ENCODE measurements at places on chromosomes 2 and 18.
A peak's percentile ranks its signal among the peaks of the same experiment; 100 is the strongest.

DNA sequence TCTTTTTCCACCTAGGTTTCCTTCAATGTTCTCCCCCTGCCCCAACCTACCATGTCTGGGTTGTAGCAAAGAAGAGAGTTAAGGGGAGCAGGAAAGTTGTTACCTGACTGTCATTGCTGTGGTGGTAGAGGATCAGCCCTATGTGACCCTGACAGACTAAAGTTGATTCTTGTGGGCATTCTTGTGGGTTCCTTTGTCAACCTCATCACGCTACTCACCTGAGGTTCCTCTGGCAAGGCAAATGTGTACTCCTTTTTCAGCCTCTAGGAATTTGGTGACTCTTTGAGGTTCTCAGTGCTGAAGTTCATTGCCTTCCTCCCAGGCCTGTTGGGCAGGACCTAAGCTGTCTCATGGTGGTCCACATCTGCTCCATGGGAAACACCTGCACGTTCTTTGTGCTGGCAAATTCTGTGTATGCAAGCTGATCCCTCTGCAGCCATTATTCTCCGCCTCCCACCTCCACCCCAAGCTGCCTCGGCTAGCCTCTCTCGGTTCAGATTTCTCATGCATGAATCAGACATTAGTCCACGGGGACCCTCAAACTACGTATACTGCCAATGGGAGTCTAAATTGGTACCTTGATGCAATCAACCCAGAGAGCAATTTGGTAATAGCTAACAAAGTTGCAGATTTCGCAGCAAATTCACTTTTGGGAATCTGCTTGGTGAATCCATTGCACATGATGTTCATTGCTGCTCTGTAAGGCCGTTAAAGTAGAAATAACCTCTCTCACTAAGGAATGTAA is 1.5 kb upstream of the GMCL1 start:
- no peak for DNase-seq

DNA sequence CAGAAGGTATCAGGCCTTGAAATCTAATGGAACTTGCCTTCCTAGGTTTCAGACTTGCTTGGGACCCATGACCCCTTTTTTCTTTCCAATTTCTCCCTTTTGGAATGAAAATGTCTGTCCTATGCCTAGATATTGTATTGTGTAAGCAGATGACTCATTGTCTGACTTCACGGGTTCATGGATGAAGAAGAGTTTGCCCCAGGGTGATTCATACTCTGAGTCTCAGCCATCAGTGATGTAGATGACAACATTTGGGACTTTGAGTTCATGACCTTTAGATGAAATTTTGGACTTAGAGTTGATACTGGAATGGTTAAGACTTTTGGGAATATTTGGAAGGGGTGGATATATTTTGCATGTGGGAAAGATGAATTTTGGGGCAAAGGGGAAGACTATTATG is 11.2 kb upstream of the SCYGR5 start:
- DNase-seq, result no peak

GRCh38 chr2:241579281-241579680 is 20.7 kb downstream of the BOK start:
- no peak for DNase-seq

DNA sequence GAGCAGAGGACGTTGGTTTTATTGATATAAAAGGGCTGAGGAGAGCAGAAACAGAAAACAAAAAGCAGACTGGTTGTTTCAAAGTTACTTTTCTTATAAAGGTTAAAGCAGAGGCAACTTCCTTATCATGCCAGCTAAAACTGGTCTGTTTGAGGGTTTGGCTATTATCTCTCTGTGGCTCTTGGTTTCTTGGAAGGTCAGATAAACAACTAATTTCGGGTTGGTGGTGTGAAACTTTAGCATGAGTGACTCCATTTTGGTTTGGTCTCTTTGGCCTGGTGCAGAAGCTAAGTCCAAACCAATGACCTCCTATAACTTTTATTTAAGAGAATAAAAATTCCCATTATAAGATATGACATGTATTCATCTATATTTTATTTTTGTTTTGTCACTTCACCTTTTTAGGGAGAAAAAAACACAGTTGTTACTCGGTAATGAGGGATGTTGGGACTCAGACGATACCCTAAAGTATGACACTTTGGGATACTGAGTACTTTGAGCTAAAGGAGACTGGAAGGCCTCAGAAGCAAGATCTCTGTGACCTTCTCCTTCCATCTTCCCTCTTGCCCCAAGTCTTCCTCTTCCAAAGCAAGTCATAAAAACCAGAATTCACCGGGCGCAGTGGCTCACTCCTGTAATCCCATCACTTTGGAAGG is 23.3 kb downstream of the TNFAIP6 start:
- no peak for DNase-seq

DNA sequence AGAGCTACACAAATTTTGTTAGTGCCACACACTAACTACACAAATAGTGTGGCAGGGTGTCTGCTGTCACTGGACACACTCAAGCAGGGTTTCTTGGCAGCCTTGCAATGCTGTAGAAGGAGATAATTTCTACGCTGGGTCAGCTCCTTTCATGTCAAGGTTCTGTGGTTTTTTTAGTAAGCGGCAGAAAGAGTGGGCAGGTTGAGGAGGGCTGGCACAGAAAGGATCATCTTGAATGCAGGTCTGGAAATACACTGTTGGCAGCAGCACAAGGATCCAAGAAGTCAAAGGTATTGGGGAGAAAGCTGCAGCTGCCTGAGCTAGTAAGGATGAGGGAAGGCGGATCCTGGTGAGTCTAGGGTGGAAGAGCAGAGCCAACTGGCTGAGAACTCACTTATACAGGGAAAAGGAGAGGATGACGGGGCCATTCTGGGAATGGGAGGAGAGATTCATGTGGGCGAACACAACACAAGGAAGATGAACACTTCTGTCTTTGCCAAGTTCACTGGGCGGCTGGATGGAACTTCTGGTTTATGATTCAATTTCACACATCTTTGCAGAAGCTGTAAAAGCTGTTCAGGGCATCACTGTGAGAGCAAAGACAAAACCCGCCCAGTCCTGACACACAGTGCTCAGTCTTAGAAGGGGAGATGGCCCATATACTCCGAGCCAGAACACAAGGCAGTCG is 16.9 kb upstream of the CYRIA start:
- no peak for DNase-seq

DNA sequence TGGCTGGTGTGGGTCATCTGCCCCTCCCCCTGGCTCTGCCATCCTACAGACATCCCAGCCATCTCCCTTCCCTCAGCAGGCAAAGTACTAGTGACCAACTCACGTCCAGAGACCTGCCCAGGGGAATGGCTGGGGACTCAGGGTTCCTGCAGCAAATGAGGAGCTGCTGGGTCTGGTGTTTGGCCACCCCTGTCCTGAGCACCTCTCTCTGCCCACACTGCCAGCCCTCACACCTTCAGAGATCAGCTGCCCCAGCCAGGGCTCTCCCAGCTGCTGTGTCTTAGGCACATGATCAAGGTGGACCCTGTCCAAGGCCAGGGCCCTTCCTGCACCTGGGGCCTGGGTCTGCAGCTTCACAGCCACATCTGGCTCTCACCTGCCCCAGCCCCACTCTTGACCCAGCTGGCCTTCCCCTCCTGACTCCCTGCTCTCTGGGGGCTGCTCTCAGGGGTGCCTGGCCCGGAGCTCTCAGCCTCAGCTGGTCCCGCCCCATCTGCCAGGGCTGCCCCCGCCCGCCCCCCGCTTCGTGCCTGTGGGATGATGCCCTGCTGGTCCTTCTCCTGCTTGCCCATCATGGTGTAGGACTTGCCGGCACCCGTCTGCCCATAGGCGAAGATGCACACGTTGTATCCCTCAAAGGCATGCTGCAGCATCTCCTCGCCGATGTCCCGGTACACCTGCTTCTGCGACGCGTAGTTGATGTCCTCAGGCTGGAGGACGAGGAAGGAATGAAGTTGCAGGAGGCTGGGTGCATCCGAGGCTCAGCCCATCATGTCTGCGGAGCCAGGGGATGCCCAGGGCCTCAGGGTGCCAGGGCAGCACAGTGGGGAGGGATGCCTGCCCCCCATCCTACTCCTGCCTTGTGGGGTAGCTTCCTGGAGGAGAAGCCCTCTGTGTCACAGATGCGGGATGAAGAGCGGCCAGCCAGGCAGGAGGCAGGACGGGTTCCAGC is 32.2 kb downstream of the KIF1A start:
- no peak for DNase-seq

- peak; percentile 51 for DNase-seq
Measured at GRCh38 chr2:59567151-59567550, 986.3 kb downstream of the BCL11A start.

DNA sequence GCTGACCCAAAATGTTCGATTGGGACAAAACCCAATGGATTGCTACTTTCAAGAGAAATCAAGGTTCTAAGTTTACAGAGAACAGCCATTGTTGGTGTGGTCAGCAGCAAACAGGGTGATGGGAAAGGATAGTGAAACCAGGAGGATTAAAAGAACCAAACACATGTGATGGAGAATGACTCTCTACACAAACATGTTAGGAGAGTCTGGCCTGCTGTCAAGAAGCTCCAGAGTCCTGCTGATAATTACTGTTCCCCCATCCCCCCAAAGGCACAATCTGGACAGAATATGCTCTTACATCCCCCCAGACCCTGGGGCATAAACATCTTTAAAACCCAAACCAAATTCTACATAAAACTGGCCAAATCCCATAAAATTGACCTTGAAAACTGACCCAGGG is 32.0 kb upstream of the ACYP2 start:
- no peak for DNase-seq

DNA sequence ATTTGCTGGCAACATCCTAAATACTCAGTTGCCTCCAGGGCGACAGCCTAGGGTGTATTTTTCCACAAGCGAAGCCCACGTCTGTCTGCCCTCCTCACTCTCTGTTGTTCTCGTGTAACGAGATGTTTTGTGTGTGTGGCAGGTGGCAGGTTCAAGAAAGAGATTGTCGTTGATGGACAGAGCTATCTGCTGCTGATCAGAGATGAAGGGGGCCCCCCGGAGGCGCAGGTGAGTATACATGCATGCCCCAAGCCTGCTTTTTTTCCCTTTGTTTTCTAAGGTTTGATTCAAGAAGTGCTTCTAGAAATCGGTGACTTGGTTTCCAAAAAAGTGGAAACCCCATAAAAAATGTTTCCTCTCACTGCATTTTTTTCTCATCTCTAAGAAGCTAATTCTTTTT is 247.0 kb downstream of the AGAP1 start:
- DNase-seq, result peak; percentile 83

- no peak for DNase-seq
Measured at GRCh38 chr2:207546822-207547221, 17.1 kb downstream of the CREB1 start.

DNA sequence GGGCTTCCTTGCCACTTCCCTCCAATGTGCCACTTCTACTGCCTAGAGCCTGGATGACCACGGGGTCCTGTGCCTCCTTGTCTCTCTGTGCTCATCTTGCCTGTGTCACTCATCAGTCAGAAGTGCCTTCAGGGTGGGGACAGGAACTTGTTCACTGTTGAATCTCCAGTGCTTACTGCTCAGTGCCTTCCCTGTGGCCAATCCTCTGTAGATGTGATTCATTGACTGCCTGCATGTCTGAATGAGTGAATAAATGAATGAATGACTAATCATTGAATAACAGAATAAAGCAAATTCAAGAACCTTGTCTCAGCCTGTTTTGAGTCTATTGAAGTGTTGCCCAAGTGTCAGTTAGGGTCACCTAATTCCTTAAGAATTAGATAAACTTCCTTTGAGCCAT is 42.3 kb upstream of the FAM136A start:
- DNase-seq, result no peak

- DNase-seq, result no peak
Measured at GRCh38 chr2:161206471-161207032, 46.3 kb downstream of the TANK start.

- no peak for DNase-seq
Measured at GRCh38 chr2:217327953-217328621, 468.2 kb upstream of the TNP1 start.

- peak; percentile 71 for DNase-seq
Measured at GRCh38 chr2:288758-289361, 969 bp upstream of the ALKAL2 start.

DNA sequence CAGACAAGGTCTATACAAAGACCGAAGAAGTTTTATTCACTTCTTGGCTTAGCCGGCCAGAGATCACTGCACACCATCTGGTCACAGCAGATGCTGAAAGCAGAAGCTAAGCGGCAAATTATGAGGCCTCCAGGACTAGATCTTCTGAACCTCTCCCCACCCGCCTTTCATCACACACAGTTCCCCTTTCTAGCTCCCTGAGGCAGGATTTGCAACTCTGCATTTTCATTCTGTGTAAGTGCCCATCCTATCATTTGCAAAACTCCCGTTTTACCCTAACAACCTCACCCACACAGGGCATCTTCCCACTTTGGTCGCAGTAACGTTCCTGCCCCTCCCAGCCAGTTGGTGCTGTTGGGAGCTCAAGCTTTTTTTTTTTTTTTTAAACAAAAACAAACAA is 3.1 kb upstream of the MOB1A start:
- DNase-seq, result no peak

DNA sequence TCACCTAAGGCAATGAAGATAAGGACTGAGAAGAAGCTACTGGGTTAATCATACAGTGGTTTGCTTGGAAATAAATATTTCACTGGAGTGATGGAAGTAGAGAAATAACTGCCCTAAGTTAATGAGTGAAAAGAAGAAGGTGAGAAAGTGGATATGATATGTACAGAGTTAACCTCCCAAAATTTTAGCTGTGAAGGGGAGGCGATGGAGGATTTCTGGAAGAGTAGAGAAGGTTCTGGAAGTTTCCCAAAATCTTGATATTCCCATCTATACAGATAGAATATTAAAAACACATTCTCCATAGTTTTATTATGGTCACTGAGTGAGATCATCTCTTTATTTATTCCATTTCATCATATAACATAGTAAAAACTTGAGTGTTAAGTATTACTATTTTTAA is 296.6 kb upstream of the RGPD4 start:
- no peak for DNase-seq

- DNase-seq, result no peak
Measured at GRCh38 chr2:102005449-102005848, 13.7 kb downstream of the IL1R2 start.

DNA sequence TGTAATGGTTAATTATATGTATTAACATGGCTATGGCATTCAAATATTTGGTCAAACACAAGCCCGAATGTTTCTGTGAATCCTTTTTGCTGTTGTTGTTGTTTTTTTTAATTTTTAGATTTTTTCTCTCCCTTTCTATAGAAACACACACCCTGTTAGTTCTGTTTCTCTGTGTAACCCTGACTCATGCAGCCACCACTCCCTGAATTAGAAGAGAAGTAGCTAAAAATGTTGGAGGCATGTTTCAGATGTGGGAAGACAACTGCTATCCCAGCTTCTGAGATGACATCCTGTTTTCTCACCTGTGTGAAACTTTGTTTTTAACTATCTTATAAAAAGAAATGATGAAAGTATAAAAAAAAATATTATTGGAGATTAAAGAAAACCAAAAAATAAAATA is 219.6 kb upstream of the RGPD4 start:
- DNase-seq, result no peak

GRCh38 chr2:84873350-84873749 is 7.5 kb downstream of the TRABD2A start:
- DNase-seq, result peak; percentile 6
